SK-N-SH (cell line): ENCODE measurements at places on chromosomes 13 and 19. TPM values are rescaled to one million over a fixed set of nuclear protein-coding genes. Genes with fewer than 3 reads are reported as not detected.

- H3K27ac ChIP-seq: no peak overlapping the region
- H3K27me3 ChIP-seq: no peaks in the 10 kb centered on the region
- H3K4me1 ChIP-seq: no peaks in the 10 kb centered on the region
- no peaks in the 10 kb centered on the region for H3K36me3 ChIP-seq
Observed at GRCh38 chr13:110555601-110556223, 5.8 kb downstream of the RAB20 start.

- peaks cover 16% of the 10 kb centered on the region for H3K4me1 ChIP-seq
- H3K27ac ChIP-seq: no peak overlapping the region
- H3K27me3 ChIP-seq: no peaks in the 10 kb centered on the region
- DNase-seq: no peak
- no peak overlapping the region for H3K4me3 ChIP-seq
Observed at GRCh38 chr13:113452466-113452865, 822 bp downstream of the ADPRHL1 start.

C2CD4C gene
- polyA plus RNA-seq: 0.19 and 0.23 TPM in 2 replicates

- no peak for DNase-seq
- H3K36me3 ChIP-seq: no peaks in the 10 kb centered on the region
- H3K27me3 ChIP-seq: no peaks in the 10 kb centered on the region
- H3K4me3 ChIP-seq: no peak overlapping the region
Observed at GRCh38 chr13:66128201-66128600, 1101.9 kb downstream of the PCDH9 start.

FFAR2 gene
- polyA plus RNA-seq: not detected in 2 replicates

DNA sequence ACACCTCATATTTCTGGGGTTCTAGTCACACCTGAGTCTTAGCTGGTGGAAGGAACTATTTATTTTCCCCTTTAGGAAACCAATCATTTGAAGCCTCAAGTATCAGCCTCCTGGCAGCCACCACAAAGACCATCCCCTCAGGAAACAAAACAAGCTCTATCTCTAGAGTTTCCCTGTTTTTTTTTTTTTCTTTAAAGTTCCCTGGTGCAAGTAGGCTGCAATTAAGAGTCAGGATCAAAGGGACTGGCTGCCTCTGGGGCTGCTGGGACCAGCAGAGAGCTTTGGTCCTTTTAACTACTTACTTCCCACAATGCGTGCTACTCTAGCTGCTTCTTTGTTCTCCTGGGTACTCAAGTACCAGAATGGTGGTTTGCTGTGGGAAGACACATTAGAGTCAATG, 11.4 kb downstream of the MBNL2 start:
- H3K4me1 ChIP-seq: peaks cover 32% of the 10 kb centered on the region
- DNase-seq: no peak
- H3K27me3 ChIP-seq: no peaks in the 10 kb centered on the region
- peaks cover 19% of the 10 kb centered on the region; the same call in 1 of the 2 replicates for H3K36me3 ChIP-seq
